CD4-positive, alpha-beta T cell (primary cell): ENCODE measurements at places on chromosomes 4 and X. TPM values are rescaled to one million over a fixed set of nuclear protein-coding genes. Genes with fewer than 3 reads are reported as not detected.
A peak's percentile ranks its signal among the peaks of the same experiment; 100 is the strongest.

MGARP gene
- total RNA-seq: not detected

GPR119 gene
- not detected for total RNA-seq

GRPR gene
- total RNA-seq: 0.22 TPM

ARHGAP36 gene
- total RNA-seq: not detected

GRCh38 chr4:126853715-126854114 is 779.0 kb upstream of the INTU start:
- no peak for DNase-seq
- H3K4me3 ChIP-seq: no peak overlapping the region
- H3K36me3 ChIP-seq: no peaks in the 10 kb centered on the region
- no peaks in the 10 kb centered on the region for H3K4me1 ChIP-seq

- peaks cover 22% of the 10 kb centered on the region for H3K36me3 ChIP-seq
- H3K4me1 ChIP-seq: peaks cover 8% of the 10 kb centered on the region
- peak within 1 kb of the TSS; percentile 88 for H3K4me3 ChIP-seq
- DNase-seq: peak; percentile 91
- H3K27me3 ChIP-seq: no peaks in the 10 kb centered on the region
These were observed at the start of gene CSTF2 for GRCh38 chrX:100819837-100820666. TSS of gene CSTF2 (plus strand) at chrX:100820391. CDS start at chrX:100820417, 26 bp downstream.

GRCh38 chr4:41887821-41888686 is 47.2 kb upstream of the TMEM33 start:
- H3K27ac ChIP-seq: no peak overlapping the region
- DNase-seq: no peak
- no peaks in the 10 kb centered on the region for H3K36me3 ChIP-seq
- H3K27me3 ChIP-seq: peaks cover 6% of the 10 kb centered on the region
- H3K4me1 ChIP-seq: peaks cover 1% of the 10 kb centered on the region

DNA sequence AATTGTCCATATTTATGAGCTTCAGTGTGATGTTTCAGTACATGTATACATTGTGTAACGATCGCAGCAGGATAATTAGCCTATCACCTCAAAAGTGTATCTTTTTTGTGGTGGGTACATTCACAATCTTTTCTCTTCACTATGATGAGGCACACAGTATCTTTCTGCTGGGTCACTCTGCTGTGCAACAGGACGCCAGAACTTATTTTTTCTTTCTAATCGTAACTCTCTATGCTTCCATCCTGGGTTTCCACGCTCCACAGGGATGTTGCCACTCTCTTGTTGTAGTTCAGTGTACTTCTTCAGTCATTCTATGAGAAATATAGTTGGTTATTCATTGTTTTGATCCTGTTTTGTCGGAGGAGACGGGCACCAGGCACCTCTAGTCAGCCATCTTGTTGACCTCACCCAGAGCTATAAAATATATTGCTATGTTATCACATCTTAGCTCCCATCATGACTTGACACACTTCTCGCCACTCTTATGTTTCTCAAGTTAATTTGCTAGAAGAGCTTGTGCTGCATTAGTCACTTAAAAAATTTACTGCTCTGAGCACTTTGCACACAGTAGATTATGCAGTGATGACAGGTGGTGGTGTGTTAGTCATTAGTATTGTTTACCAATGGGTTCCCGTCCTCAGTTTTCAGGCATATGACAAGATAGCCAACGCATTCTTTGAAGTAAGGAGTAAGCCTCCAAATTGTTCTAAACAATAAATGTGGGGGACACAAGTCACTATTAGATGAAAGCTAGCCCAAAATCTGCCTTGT is 1002.7 kb upstream of the PCDH7 start:
- H3K27me3 ChIP-seq: no peaks in the 10 kb centered on the region
- no peaks in the 10 kb centered on the region for H3K36me3 ChIP-seq
- H3K27ac ChIP-seq: no peak overlapping the region
- no peak for DNase-seq

DNA sequence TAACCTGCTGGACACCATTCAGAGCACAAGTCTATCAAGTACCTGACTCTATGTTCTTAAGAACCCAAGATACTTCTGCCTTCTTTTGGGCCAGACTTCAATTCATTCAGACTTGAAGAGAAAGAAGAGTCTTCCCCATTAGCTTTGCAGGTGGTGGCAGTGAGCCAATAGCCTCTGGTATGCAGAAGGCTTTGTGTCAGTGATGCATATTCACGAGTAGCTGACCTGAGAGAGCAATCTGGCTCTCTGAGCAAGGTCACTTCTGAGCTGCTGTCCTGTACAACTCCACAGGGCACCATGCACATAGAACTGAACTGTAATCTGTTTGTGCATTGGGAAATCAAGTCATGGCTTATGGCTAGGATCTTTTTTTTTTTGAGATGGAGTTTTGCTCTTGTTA is 39.9 kb upstream of the SPINK2 start:
- no peak for DNase-seq
- no peaks in the 10 kb centered on the region for H3K36me3 ChIP-seq
- no peak overlapping the region for H3K4me3 ChIP-seq
- no peaks in the 10 kb centered on the region for H3K27me3 ChIP-seq
- H3K27ac ChIP-seq: no peak overlapping the region
- H3K4me1 ChIP-seq: no peaks in the 10 kb centered on the region

- peaks cover 4% of the 10 kb centered on the region for H3K36me3 ChIP-seq
- H3K4me1 ChIP-seq: no peaks in the 10 kb centered on the region
- H3K27me3 ChIP-seq: no peaks in the 10 kb centered on the region
- no peak overlapping the region for H3K27ac ChIP-seq
These were observed 67.8 kb downstream of the ZNF674 start for GRCh38 chrX:46477435-46477834.

GRCh38 chrX:49178537-49178936 is 6.8 kb downstream of the PLP2 start:
- H3K27me3 ChIP-seq: no peaks in the 10 kb centered on the region
- DNase-seq: no peak
- peaks cover 10% of the 10 kb centered on the region for H3K4me1 ChIP-seq
- H3K27ac ChIP-seq: no peak overlapping the region
- H3K36me3 ChIP-seq: peaks cover 40% of the 10 kb centered on the region

DNA sequence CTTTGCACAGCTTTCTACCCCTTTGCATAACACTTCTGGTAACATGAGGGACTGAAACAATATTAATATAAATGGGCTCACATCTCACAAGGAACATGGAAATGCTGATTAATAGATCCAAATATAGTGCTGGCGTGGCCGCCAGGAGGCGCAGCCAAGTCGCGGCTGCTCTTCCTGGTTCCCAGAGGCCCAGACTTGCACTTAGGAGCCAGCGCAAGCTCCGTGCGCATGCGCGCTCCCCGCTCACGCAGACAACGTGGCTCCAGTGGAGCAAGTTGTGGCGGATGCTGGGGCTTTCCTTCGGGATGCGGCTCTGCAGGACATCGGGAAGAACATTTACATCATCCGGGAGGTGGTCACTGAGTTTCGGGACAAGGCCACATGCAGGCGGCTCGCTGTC is 318.3 kb upstream of the SLC7A11 start:
- H3K27me3 ChIP-seq: no peaks in the 10 kb centered on the region
- H3K36me3 ChIP-seq: no peaks in the 10 kb centered on the region
- DNase-seq: no peak
- no peak overlapping the region for H3K4me3 ChIP-seq

- H3K4me3 ChIP-seq: no peak overlapping the region
- no peak for DNase-seq
- H3K27ac ChIP-seq: no peak overlapping the region
- no peaks in the 10 kb centered on the region for H3K36me3 ChIP-seq
- no peaks in the 10 kb centered on the region for H3K27me3 ChIP-seq
These were observed 67.1 kb upstream of the HS3ST1 start for GRCh38 chr4:11495818-11496217.

GRCh38 chr4:38531141-38531727 is 132.8 kb upstream of the KLF3 start:
- H3K27ac ChIP-seq: no peak overlapping the region
- no peak for DNase-seq
- no peaks in the 10 kb centered on the region for H3K27me3 ChIP-seq
- H3K4me1 ChIP-seq: peaks cover 26% of the 10 kb centered on the region
- no peak overlapping the region for H3K4me3 ChIP-seq

GRCh38 chrX:124641737-124642491 is 295.6 kb downstream of the SH2D1A start:
- no peak overlapping the region for H3K27ac ChIP-seq
- no peaks in the 10 kb centered on the region for H3K4me1 ChIP-seq
- no peaks in the 10 kb centered on the region for H3K36me3 ChIP-seq
- no peaks in the 10 kb centered on the region for H3K27me3 ChIP-seq

DNA sequence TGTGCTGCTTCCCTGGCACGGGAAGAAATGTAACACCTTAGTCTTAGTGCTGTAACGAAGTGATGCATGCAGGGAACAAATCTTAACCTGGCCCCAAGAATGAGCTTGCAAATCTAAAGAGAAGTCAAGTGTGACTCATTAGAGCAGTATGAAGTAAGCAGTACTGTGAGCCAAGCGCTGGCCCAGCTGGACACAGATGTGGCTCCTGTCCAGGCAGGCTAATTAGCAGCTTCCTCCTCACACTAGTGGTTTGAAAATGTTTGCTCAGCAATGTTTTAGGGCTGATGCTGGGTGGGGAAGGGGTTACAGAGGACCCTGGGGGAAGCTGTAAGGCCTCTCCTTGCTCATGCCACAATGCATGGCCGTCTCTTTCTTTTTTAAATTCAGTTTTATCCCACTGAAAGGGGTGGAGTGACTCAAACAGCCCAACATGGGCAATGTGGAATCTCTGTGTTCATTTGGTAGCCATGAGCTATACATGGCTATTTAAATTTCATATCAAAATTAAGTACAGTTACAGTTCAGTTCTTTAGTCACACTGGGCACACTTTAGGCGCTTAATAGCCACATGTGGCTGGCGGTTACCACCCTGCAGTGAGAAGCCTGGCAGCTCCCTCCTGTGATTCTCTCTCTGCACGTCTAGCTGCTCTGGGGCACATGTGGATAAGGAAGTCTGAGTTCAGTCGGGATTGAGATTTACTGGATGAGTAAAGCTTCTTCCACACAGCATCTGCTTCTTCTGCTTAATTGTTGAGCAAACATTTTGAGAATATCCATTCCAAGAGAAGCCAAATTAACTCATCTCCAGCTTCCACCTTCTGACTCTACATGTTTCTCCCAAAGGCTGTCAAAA is 48.8 kb downstream of the MAP7D2 start:
- H3K27ac ChIP-seq: no peak overlapping the region

- no peak overlapping the region for H3K27ac ChIP-seq
- no peak overlapping the region for H3K4me3 ChIP-seq
- peaks cover 17% of the 10 kb centered on the region for H3K4me1 ChIP-seq
- H3K36me3 ChIP-seq: no peaks in the 10 kb centered on the region
- H3K27me3 ChIP-seq: peaks cover 12% of the 10 kb centered on the region
These were observed 1.8 kb upstream of the FRMPD3 start for GRCh38 chrX:107447642-107448041.

GRCh38 chr4:37891260-37892159 is 626 bp downstream of the TBC1D1 start:
- H3K27ac ChIP-seq: peak overlapping the region; percentile 20
- peaks cover 3% of the 10 kb centered on the region for H3K36me3 ChIP-seq
- peak; percentile 60 for DNase-seq
- peaks cover 40% of the 10 kb centered on the region for H3K4me1 ChIP-seq
- H3K4me3 ChIP-seq: peak overlapping the region; percentile 59

DNA sequence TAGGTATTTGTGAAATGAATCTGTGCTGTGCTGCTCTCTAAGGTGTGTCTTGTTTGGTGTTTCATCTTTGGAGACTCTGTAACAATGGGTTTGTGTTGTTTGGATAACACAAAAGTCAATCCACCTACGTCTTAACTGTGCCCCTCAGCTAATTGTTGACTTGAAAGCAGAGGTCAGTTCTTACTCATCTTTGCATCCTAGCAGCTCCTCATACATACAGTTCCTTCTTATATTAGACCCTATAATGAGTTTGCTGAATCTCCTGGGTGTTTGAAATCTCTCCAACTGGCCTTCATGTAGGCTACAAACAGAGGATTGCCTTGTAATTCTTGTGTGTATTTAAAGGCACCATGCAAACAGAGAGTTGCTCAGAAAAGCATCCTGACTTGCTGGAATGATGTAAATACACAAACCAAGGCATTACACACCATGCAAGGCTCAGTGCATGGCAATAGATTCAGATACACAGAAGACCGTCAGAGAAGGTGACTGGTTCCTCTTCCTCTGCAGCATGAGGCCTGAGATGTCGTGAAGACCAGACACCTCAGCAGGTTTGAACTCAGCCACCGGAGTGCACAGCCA is 220.0 kb upstream of the JADE1 start:
- no peak overlapping the region for H3K4me3 ChIP-seq
- H3K27me3 ChIP-seq: no peaks in the 10 kb centered on the region

- H3K27ac ChIP-seq: no peak overlapping the region
- H3K4me1 ChIP-seq: peaks cover 24% of the 10 kb centered on the region
These were observed 68.5 kb downstream of the SPINK2 start for GRCh38 chr4:56752985-56753384.

- no peaks in the 10 kb centered on the region for H3K36me3 ChIP-seq
- H3K4me3 ChIP-seq: no peak overlapping the region
- DNase-seq: no peak
- H3K27ac ChIP-seq: no peak overlapping the region
- peaks cover 12% of the 10 kb centered on the region for H3K4me1 ChIP-seq
These were observed 39.0 kb downstream of the WDR13 start for GRCh38 chrX:48636301-48636700.

DNA sequence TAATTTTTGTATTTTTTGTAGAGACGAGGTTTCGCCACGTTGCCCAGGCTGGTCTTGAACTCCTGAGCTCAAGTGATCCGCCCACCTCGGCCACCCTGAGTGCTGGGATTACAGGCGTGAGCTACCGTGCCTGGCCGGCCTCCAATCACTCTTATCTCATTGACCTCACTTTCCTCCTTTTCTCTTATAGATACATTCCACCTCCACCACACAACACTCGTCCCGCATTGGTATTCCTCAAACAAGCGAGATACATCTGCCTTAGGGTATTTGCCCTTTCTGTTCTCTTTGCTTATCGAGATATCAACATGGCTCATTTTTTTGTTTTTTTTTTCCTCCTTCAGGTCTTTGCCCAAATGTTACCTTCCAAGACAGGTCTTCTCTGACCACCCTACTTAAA is 1.8 kb upstream of the PRPS1 start:
- H3K36me3 ChIP-seq: no peaks in the 10 kb centered on the region
- H3K4me3 ChIP-seq: no peak overlapping the region
- no peak for DNase-seq
- H3K4me1 ChIP-seq: peaks cover 8% of the 10 kb centered on the region

- peaks cover 11% of the 10 kb centered on the region for H3K36me3 ChIP-seq
- no peaks in the 10 kb centered on the region for H3K27me3 ChIP-seq
- no peaks in the 10 kb centered on the region for H3K4me1 ChIP-seq
These were observed 60.3 kb downstream of the LCORL start for GRCh38 chr4:17961249-17961648.

GRCh38 chr4:98305576-98305975 is 44.4 kb downstream of the RAP1GDS1 start:
- H3K4me1 ChIP-seq: no peaks in the 10 kb centered on the region
- H3K27ac ChIP-seq: no peak overlapping the region
- no peak overlapping the region for H3K4me3 ChIP-seq
- H3K36me3 ChIP-seq: no peaks in the 10 kb centered on the region

DNA sequence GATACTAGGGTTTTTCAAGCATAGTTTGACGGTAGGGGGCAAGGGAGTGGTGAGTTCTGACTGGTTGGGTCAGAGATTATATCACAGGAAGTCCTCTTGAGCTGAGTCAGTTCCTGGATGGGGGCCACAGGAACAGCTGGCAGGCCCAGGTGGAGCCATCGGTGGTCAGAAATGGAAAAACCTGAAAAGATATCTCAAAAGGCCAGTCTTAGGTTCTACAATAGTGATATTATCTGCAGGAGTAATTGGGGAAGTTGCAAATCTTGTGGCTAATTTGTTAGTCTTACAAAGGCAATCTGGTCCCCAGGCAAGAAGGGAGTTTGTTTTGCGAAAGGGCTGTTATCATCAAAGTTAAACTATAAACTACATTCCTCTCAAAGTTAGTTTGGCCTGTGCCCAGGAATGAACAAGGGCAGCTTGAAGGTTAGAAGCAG is 159.3 kb downstream of the PTCHD1 start:
- no peak overlapping the region for H3K27ac ChIP-seq
- H3K4me1 ChIP-seq: no peaks in the 10 kb centered on the region
- no peak overlapping the region for H3K4me3 ChIP-seq
- H3K36me3 ChIP-seq: no peaks in the 10 kb centered on the region
